DMS53 (cell line): ENCODE measurements at places on chromosomes 11 and 22.

DNA sequence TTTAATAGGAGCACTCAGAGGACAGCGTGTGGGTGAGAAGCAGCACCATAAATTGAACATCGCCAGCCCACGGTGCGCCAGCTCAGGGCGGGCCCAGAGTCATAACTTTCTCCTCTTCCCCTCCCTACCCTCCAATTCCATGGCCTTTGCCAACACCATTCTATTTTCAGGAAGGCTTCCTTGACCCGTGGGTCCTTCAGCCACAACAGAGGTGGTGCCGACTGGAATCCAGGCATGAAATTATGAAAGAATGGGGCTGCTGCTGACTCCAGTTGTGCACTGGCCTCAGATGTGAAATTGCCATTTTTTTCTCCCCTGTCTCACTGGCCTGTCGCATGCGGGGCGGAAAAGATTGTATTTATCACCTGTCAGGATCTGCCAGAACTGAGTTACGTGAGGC, 345.9 kb downstream of the MIAT start:
- no peak for DNase-seq

- DNase-seq, result no peak
Measured at GRCh38 chr11:85742873-85743275, 56.9 kb upstream of the CCDC89 start.

DNA sequence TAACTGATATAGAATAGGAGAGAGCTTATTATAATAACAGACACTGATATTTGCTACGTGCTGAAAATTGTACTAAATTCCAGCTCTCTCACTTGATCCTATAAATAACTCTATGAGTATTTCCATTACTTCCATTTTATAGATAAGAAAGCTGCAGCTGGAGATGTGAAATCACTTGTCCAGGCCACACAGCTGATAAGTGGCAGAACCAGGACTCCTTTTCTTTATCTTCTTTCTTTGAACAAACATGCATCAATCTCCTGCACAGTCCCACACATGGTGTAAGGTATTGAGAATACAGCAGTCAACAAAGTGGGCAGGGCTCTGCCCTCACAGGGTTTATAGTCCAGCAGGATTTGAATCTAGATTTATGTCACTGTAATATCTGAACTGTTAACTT, 652.1 kb downstream of the NELL1 start:
- DNase-seq, result no peak

DNA sequence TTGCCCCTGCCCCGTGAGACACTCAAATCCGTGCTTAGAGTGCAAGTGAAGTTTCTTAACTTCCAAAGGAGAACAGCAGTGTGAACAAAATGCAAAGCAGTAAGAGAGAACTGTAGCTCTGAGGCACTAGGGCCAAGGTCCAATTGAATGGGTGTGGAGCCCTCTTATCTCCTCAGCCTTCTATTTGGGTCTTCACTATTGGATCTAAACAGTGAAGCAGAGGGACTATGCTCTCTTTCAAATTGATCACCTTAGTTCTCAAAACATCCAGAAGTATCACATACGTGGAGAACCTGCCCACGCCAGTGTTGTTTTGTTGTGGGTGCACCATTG, 49.6 kb downstream of the C22orf31 start:
- no peak for DNase-seq

DNA sequence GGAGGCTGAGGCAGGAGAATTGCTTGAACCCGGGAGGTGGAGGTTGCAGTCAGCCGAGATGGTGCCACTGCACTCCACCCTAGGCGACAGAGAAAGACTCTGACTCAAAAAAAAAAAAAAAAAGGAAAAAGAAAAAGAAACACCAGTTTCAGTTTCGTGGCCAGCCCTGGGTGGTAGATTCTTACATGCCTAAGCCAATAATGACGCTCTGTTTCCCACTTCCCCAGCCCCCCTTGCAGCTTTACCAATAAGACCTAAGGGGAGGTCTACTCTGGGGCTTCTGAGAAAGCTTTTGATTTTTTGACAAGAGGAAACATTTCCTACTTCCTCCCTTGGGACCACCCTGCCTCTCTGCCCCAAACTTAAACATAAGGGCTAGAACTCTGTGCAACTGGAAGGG, 30.0 kb upstream of the PTPRJ start:
- no peak for DNase-seq

DNA sequence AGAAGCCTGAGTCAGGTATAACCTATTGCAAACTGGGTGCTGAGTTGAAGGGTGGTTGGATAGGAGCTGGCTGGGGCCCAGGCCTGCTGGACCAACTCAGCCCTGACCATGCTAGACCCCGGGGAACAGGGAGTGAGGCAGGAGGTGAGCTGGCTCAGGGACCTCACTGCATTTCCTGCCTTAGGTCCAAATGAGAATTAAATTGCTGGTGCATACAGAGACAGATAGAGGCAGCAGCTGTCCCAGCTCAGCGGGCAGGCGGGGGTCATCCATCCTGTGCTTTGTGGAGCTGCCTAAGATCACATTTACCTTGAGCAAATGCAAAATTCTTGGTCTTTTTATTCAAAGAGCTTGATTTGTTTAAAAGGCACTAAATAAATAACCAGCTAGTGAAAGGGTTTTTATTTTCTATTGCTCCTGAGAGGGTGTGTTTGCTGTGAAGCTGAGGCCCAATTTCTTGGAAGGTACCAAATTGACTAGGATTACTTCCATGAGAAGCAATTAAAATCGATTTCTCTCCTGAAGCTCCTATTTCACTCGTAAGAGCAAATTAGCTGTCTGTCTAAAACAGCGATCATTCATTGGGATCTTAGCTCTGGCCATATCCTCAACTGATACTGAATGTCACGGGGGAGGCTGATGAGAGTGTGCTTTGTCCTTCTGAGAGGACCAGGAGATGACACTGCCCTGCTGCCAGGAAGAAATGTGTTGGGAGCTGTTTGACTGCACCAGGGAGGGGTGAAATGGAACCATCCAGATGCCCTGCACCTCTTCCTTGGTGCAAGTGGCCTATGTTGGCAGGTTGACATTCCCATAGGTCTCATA, 24.9 kb downstream of the USH1C start:
- DNase-seq, result no peak

DNA sequence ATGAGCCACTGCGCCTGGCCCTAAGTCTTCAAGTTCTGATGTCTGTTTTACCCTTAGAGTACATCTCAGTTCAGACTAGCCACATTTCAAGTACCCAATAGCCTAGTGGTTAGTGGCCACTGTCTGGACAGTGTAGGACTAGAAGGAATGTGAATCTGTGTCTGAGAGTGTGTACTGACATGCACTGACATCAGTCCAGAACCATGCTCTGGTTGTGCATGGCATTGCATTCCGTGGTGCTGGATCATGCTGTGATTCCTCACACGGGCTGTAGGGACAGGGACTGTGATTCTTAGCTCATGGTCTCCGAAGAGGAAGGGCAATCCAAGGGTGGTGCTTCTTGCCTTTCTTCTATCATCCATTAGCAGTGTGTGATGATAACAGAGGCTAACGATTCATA, 41.1 kb downstream of the AMOTL1 start:
- DNase-seq, result no peak

DNA sequence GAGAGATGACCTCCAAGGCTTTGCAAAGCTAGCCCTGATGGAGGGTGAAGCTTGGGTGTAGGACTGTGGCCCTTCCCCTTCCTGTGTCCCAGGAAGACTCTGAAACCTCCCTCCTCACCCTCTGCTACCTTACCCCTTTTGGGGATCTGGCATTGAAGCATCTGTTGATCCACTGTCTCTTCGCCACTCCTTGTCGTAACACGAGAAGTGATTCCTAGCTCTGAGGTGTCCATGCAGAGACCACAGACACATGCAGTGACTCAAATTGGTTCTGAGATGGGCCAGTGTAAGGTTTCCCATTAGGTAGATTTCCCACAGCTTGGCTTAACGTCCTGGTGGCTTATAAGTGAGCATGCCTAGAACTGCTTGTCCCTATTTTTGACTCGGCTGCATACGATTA, 101.4 kb downstream of the ZBTB16 start:
- DNase-seq, result no peak

DNA sequence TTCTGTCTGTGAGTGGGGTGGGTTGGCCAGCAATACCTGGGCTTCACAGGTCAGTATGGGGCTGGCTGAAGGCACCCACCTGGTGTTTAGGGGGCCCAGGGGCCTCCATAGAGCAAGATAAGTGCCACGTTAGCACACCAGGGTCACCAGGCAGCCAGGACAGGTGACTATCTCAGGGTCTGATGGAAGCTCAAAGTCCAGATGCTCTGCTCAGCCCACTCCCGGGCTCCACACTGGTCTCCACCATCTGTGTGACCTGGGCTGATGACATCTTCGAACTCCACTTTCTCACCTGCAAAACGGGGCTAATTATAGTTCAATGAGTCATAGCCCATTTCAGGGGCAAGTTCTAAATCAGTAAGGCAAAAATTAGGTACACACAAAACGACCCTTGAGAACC, 39.4 kb upstream of the PRDM11 start:
- peak; percentile 53 for DNase-seq
